CD4-positive, CD25-positive, alpha-beta regulatory T cell (primary cell): ENCODE measurements at places on chromosomes 6 and 20. TPM values are rescaled to one million over a fixed set of nuclear protein-coding genes. Genes with fewer than 3 reads are reported as not detected.

DNA sequence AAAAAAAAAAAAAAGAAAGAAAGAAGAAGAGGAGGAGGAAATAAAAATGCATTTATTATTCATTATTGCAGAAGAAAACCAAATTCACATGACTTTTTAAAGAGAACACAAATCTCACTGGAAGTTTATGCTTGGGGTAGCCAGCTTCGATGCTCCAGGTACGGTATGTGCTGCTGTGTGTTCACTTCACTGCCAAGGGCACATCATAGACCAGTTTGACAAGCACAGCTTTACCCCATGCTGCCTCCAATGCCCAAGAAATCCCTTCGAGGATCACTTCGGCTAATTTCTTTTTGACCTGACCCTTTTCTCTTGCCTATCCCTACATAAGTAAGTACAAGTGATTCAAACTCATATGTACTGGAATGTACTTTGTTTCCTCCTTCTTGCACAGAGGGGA lies 41.9 kb upstream of the RBM24 start:
- no peaks in the 10 kb centered on the region for H3K36me3 ChIP-seq
- no peaks in the 10 kb centered on the region for H3K27me3 ChIP-seq
- H3K4me3 ChIP-seq: no peak overlapping the region
- H3K4me1 ChIP-seq: no peaks in the 10 kb centered on the region

- no peaks in the 10 kb centered on the region for H3K36me3 ChIP-seq
- no peak overlapping the region for H3K4me3 ChIP-seq
- no peak for DNase-seq
- H3K4me1 ChIP-seq: no peaks in the 10 kb centered on the region
- H3K27me3 ChIP-seq: peaks cover 24% of the 10 kb centered on the region
These were observed 15.5 kb downstream of the TRIM15 start for GRCh38 chr6:30178837-30179236.

DNA sequence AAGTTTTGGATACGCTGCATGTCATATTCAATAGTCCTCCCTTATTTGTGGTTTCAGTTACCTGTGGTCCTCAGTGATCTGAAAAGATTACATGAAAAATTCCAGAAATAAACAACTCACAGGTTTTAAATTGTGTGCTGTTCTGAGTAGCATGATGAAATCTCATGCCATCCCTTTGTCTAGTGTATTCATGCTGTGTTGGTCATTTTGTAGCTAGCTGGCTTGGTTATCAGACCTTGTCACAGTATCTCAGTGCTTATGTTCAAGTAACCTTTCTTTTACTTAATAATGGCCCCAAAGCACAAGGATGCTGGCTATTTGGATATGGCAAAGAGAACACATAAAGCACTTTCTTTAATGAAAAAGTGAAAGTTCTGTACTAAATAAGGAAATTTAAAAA lies 78.3 kb downstream of the FUT9 start:
- no peak for DNase-seq
- no peaks in the 10 kb centered on the region for H3K36me3 ChIP-seq
- H3K27ac ChIP-seq: no peak overlapping the region
- no peaks in the 10 kb centered on the region for H3K4me1 ChIP-seq
- H3K27me3 ChIP-seq: no peaks in the 10 kb centered on the region

DNA sequence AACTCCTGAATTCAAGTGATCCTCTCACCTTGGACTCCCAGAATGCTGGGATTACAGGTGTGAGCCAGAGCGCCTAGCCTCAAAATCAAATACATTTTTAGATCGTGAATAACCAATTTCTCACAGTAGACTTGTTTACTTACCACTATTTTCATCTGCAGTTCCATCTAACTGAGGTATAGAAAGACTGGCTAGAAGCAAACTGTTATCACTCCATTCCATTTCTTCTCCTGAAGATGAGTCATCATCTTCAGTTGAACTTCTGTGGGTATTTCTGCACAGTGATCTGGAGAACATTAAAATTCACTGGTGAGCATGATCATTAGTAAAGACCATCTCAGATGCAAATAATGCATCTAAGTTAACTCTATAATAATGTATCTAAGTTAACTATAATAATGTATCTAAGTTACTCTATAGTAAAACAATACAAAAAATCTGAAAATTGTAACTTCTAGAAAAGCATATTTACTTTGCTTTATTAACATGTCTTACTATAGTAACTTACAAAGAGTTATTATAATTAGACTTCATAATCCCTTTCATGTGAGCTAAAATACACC lies 105.4 kb downstream of the REV3L start:
- peaks cover 53% of the 10 kb centered on the region for H3K36me3 ChIP-seq
- no peaks in the 10 kb centered on the region for H3K27me3 ChIP-seq
- no peak for DNase-seq
- no peaks in the 10 kb centered on the region for H3K4me1 ChIP-seq
- H3K4me3 ChIP-seq: no peak overlapping the region

DNA sequence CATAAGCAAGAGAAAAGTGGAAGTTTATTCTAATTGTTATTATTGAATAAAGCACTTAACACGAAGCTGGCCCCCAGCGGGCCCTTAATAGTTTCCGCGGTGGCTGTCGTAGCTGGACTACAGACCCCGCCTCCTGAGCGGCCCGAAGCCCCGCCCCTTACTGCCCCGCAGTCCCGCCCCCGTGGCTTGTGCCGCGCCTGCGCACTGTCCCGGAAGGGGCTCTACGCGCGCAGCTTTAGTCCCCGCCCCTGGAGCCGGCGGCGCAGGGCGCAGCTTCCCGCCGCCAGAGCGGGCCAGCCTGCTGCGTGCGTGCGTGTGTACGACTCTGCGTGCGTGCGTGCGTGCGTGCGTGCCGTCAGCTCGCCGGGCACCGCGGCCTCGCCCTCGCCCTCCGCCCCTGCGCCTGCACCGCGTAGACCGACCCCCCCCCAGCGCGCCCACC lies at the start of gene VAPB:
Gene VAPB, plus strand, starts transcription at position 348 of the 442 bp plus-strand sequence. CDS start 231 bp downstream, outside the sequence.
- H3K4me1 ChIP-seq: peaks cover 44% of the 10 kb centered on the region
- peaks cover 2% of the 10 kb centered on the region for H3K27me3 ChIP-seq
- peak within 1 kb of the TSS; percentile 99 for H3K27ac ChIP-seq

Gene CD109
- 1.3 TPM for total RNA-seq

Gene KCNK5
- 0.86 TPM for total RNA-seq
